Stimulated activated CD4-positive, alpha-beta T cell treated with anti-CD3 and anti-CD28 coated beads, Interleukin-1b, Interleukin-23, amount 100 ng/mL, for 1 hour (primary cell): ENCODE measurements at places on chromosomes 2 and 18.

- no peak for DNase-seq
Observed at GRCh38 chr2:190626641-190627210, 22.2 kb upstream of the NAB1 start.

DNA sequence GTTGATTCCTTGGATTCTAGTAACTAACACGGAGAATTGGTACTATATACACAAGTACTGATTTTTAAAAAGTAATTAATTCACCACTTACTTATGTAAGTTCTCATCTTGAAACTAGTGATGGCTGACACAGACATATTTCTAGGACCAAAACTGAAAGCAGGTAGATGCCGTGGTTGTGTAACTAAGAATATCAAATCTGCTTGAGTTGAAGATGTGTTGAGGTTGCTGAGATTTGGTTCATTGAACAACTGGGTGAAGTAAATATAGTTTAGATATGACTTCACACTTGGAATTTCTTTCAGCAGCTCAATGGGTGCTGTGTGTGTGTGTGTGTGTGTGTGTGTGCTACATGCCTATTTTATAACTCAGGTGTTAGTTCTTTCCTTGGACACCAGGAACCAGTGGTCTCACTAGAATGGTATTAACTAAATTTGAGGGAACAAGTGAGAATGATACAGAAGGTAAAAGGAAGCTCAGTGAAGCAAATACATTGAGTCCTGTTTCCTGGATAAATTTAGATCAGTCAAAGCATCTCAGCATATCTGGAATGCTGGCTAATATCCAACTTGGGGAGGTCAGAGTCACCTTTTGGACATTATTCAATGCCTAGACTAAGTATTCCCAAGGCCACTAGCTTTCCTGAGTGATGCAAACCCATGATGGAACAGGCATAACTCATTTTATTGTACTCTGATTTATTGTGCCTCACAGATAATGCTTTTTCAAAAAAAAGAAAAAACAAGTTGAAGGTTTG, 110.7 kb upstream of the ZEB2 start:
- DNase-seq: no peak

GRCh38 chr2:168245074-168245825, 2.1 kb downstream of the STK39 start:
- no peak for DNase-seq

GRCh38 chr2:11710210-11710609, 36.2 kb upstream of the LPIN1 start:
- no peak for DNase-seq

GRCh38 chr2:149375801-149376361, 45.5 kb downstream of the LYPD6 start:
- DNase-seq: no peak
